Esophagus squamous epithelium (tissue), 5 donors: ENCODE measurements at places on chromosomes 3 and 15.

- no peak for DNase-seq
These were observed 133.4 kb upstream of the WNT5A start for GRCh38 chr3:55620351-55621025.

DNA sequence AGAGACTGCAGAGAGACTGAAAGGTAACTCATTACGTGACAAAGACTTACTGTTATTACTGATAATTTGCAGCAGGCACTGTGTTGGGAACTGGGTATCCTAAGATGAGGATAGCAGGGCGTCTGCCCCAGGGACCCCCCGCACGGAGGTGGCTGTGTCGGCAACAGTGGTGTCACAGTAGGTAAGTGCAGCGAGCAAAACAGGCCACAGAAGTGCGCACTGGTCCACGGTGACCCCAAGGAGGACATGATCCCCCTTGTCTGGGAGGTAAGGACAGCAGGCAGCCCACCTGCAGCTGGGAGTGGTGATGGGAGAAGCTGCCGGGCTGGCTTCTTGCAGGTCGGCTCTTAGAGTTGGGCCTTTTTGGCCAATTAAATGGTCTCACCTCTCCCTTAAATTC, 82.9 kb downstream of the FAM43A start:
- DNase-seq: no peak

- DNase-seq: no peak
These were observed 264.3 kb downstream of the LRTM1 start for GRCh38 chr3:54663501-54664011.

DNA sequence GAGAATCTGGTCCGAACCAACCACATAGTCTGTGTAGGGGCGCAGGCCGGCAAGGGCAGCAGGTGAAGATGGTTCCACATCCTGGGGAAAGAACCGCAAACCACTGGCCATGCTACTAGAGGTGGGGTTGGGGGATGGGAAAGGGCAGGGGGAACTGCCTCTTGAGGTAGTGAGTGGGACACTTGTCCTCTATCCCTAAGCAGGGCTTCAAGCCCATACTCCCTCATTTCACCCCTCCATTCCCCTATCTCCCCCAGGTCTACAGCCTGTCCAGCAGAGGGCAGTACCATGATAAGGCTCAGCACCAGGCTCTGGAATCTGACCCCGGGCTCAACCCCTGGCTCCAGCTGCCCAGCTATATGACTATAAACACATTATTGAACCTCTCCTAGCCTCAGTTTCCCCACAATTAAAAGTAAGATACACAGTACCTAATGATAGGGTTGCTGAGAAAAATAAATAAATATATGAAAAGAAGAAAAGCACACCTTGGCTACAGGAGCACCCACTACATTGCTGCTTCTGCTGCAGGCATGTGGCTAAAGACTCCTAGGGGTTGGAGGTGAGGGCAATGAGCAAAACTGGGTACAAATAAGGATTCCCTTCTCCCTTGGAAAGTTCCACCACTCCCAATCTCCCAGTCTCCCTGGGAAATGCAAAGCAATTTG, 6.3 kb downstream of the GORASP1 start:
- no peak for DNase-seq

- DNase-seq: no peak
These were observed 65.8 kb downstream of the PDE8A start for GRCh38 chr15:85047271-85047948.

- no peak for DNase-seq
These were observed 143.5 kb downstream of the LRRK1 start for GRCh38 chr15:101062471-101063171.

DNA sequence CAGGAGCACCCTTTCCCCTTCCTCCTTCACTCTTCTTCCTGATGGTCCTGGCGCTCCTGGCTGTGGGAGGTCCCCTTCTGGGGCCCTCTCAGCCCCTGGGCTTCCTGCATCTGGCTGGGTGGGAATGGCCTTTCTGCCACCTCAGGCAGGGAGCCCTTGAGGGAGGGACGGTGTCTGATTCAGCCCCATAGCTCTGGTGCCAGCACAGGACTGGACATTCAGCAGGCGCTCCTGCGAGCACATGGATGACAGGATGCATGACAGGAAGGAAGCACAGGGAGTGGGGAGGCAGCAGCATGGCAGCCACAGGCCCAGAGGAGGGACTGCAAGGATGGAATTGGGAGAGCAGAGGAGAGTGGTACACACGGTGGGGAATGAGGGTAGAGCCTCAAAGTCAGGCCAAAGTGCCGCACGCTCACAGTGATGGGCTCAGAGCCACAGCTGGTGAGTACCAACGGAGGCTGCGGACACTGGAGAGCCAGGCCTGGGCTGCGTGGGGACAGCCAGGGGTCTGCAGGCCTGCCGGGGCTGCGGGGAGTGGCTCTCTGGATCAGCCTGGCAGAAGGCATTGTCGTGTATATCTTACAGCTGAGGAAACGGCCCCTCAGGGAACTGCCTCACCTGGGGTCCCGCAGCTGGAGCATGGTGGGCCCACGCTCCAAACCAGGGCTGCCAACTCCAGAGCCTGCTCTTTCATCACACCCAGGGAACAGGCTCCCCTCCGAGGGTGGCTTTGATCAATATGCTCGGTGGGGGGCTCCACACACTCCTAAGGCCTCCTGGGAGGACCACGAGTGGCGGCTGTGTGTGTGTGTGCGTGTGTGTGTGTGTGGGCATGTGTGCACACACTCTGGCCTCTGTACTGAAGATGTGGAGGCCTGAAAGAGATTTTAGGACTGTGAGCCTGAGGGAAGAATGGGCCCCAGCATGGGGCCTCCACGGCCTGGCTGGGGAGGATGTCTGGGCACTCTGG, 51.4 kb upstream of the CTSH start:
- DNase-seq: no peak

GRCh38 chr15:54227569-54227968, 249.3 kb downstream of the UNC13C start:
- no peak for DNase-seq

DNA sequence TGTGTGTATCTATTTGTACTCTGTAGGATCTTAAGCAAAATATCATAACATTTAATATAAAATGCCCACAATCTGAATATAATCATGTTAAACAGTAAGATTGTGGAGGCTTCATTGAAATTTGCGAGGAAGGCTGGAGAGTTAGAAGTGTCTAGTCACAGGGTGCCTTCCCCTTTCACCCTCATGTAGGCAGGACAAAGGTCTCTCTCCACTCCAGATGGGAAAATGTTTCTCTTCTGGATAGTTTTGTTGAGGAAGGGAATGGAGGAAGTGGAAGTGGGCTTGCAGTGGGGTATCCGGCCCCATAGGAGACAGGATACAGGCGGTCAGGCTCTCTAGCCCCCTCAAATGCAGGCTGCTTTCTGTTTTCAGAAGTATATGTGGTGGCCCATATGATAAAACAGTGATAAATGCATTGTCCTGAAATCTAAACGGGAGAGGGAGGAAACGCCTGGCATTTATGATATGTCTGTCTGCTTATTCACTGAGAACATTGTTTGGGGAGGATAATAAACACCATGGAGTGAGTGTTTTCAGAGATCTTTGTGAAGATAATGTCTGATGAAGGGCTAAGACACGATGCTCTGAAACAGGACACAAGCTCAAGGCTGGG, 13.3 kb upstream of the MYZAP start:
- DNase-seq: no peak

GRCh38 chr15:100278596-100279380, 63.0 kb downstream of the ADAMTS17 start:
- DNase-seq: no peak

GRCh38 chr3:195767792-195768191, 43.9 kb downstream of the MUC4 start:
- DNase-seq: no peak

DNA sequence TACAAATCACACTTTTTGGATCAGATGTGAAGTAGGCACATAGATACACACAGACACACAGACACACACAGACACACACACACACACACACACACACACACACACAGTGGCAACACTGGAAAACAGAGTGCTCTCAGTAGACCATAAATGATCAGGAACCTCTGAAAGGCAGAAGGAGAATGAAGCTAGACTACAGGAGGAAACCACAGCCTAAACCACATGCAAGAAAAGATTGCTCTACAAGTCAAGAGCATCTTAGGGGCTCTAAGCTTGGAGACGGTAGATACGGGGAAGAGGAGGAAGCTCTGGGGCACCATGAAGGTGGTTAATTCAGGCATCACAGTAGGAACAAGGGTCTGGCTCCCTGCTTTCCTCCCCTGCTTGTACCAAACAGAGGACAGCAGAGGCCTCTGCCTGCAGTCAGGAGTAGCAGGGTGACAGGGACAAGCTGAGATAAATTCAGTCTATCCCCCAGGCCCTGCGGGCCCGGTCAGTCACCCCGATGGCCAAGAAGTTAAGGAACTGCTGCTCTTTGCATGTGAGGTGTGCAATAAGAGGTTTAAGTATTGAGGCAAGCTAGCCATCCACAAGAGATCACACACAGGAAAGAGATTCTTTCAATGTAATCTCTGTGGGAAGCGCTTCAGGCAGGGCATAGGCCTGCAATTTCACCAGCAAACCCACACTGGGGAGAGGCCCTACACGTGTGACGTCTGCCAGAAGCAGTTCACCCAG, 23.5 kb upstream of the ARPIN start:
- no peak for DNase-seq

DNA sequence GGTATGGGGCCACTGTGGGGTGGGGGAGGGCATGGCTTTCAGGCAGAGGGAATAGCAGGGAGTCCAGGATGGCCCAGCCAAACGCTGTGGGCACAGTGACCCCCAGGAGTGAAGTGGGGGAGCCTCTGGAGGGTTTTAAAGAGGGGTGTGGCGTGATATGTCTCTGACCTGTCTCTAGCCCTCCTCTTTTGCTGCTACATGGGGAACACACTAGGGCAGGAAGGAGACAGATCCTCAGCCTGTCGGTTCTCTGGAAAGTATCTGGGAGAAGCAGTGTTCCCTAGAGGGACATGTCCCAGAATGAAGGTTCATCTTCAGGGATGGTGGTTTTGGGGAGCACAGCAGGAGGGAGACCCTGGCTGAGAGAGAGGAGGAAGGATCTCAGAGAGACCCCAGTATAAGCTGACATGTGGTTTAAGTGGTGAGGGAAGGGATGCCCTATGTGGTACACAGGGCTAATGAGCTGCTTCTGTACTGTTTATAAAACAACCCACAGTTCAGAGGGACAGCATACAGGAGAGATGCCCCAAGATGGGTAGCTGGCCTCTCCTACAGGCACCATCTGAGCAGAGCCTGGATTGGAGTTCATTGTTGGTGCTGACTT, 37.7 kb downstream of the TRIM71 start:
- no peak for DNase-seq

DNA sequence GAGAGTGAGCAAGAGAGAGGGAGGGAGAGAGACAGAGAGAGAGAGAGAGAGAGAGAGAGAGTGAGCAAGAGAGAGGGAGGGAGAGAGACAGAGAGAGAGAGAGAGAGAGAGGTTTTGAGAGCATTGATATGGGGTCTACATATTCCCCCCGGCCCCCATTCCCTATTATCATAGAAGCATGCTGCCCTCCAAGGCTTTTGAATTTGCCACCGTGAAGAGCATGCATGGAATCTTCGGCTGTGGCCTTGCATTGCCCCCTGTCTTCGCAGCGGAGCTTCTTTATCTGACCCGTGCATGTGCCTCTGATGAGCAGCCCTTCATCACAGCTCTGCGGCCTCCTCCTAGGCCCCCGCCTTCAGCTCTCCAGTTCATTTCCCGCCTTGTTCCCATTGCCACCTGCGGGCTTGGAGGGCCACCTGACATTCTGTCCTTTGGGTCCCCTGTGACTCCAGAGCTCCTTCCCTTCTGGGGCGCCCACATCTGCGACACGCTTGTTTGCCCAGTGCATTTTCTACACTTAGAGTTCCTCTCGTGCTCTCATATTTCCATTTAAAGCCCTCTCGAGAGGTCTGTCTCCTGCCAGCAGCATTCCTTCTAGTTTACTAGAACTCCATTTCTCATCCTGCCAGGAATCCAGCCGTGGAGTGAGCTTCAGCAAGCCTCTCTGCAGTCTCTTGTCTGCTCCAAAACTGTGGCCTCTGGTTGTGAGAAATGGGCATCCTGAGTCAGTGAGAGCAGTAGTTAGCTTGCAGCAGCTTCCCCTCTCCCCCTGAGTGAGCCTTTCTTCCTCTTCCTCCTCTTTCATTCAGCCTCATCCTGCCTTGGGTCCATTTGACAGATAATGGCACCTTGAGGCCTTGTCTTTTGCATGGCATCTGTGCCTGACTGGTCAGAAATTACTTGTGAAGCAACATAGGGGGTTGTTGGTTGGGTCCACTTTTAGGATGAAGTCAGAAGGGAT, 25.3 kb downstream of the LPP start:
- no peak for DNase-seq

GRCh38 chr3:41352510-41352909, 153.2 kb downstream of the CTNNB1 start:
- no peak for DNase-seq

GRCh38 chr15:100094127-100094510, 247.7 kb downstream of the ADAMTS17 start:
- no peak for DNase-seq

- DNase-seq: no peak
These were observed 14.1 kb downstream of the ARL13B start for GRCh38 chr3:93994056-93994455.

- DNase-seq: no peak
These were observed 9.0 kb downstream of the KY start for GRCh38 chr3:134641671-134642300.

GRCh38 chr3:172675441-172676193, 35.2 kb downstream of the NCEH1 start:
- no peak for DNase-seq

DNA sequence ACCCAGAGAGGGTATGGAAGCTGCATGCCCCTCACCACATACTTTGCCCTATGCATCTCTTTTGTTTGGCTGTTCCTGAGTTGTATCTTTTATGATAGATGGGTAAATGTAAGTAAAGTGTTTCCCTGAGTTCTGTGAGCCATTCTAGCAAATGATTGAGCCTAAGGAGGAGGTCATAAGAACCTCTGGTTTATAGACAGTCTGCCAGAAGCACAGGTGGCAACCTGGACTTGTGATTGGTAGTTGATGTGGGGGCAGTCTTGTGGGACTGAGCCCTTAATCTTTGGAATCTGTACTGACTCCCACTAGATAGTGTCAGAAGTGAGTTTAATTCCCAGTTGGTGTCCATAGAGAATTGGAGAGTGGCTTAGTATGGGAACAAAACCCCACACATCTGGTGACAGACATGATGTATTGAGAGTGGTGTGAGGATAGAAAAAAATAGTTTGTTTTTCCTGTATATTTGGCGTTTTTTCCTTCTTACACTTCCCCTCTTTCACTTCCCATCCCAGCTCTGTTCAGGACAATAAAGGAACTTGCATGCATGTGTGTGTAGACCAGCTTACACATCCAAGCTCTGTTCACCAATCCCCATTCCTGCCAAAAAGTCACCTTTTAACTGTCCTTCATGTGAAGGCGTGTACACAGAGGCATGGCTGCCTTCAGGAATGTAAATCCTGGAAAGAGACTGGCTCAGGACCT, 38.1 kb upstream of the SPPL2A start:
- no peak for DNase-seq

DNA sequence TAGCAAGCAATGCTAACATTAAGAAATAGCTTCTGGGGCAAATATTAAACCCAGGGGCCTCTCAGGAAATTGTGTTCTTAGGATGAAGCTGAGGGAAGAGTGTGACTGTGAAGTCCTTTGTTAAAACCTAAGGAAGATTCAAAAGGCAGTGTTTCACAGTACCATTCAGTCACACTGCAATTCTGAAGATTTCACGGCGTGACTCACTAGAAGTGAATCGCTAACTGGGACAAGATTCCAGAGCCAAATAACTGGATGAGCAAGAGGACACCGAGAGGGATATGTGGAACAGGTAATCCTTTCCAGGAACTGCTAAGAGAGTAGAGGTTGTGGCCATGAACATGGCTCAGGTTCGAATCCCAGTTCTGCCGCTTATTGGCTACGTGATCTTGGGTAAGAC, 61.8 kb upstream of the SMAD3 start:
- no peak for DNase-seq
